ENCODE measurements at places on chromosomes 1 and 21. TPM values are rescaled to one million over a fixed set of nuclear protein-coding genes. Genes with fewer than 3 reads are reported as not detected.

CD52 gene
- total RNA-seq = 1.2 TPM

TRIM58 gene
- total RNA-seq = 5.3 TPM

SAMSN1 gene
- 0.14 TPM for total RNA-seq

CCDC24 gene
- 4.4 TPM for total RNA-seq

SPRR2E gene
- total RNA-seq = not detected

PTGS2 gene
- 5.4 TPM for total RNA-seq

OR2L5 gene
- not detected for total RNA-seq

RCAN1 gene
- 70.6 TPM for total RNA-seq

OR6P1 gene
- total RNA-seq = not detected

RNU1-1 gene
- under 0.01 TPM for total RNA-seq

VTCN1 gene
- total RNA-seq = 0.29 TPM

AADACL3 gene
- total RNA-seq = not detected

OXCT2 gene
- 5.9 TPM for total RNA-seq

NUF2 gene
- 6.8 TPM for total RNA-seq

FCAMR gene
- total RNA-seq = not detected

ATP6V1G3 gene
- total RNA-seq = not detected

PROK1 gene
- not detected for total RNA-seq

PLCH2 gene
- total RNA-seq = 0.92 TPM

PDC gene
- not detected for total RNA-seq

ZNF691 gene
- total RNA-seq = 8.8 TPM

ZNF593OS gene
- not detected for total RNA-seq

TCHH gene
- 0.07 TPM for total RNA-seq

AVPR1B gene
- not detected for total RNA-seq
